NCI-H2171 treated with DMSO at 0.1 percent for 48 hours (cell line): ENCODE measurements at places on chromosomes 5 and 9.

DNA sequence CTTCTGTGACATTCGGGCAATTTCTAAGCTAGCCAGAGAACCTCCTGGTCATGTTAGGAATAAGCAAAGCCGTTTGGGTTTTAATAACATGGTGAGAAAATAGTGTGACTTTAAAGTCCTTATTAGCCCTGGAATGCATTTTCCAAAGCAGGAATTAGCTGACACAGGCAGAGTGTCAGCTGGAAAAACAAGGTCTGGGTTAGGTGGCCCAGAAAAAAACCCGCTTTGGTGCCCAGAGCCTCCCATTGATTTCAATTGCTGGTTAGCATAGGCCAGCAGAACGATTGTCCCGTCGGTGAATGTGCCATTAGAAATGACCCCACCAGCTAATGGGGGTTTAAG is 62.1 kb upstream of the CPEB4 start:
- DNase-seq: no peak

GRCh38 chr5:89128092-89128491 is 245.1 kb upstream of the MEF2C start:
- DNase-seq: no peak

DNA sequence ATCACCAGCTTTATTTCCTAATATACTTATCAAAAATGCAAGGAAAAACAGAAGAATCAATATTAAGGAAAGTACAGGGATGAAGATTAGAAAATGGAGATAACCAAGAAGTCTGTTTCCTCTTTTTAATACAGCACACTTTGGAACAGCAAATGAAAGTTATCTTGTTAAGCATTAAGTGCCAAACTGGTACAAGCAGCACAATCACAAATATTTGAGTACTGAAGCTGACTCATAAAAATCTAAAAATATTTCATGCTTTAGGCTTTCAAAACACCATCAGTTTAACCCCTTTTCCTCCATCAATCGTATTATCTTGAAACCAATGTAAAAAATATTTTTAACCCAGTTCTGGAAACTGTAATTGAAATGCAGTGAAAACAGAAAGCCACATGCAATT is 2.7 kb downstream of the FBXW11 start:
- no peak for DNase-seq

- no peak for DNase-seq
Measured at GRCh38 chr9:105198865-105199264, 45.6 kb upstream of the SLC44A1 start.

DNA sequence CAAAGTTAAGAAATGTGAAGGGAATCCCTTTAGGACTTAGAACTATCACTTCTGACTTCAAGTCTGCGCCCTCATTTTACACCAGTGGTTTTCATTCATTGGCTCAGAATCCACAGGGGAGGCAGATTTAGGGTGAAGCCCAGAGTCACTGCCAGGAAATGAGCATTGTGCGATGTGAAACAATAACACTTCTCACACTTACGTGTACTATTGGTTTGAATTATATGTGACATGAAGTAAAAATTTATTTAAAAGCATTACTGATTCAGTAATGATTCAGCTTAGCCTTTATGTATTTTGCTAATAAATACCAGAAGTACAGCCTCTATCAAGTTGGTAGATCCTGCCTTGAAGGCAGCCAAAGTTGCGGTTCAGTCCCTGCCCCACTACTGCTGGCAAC is 98.6 kb downstream of the PAM start:
- no peak for DNase-seq

DNA sequence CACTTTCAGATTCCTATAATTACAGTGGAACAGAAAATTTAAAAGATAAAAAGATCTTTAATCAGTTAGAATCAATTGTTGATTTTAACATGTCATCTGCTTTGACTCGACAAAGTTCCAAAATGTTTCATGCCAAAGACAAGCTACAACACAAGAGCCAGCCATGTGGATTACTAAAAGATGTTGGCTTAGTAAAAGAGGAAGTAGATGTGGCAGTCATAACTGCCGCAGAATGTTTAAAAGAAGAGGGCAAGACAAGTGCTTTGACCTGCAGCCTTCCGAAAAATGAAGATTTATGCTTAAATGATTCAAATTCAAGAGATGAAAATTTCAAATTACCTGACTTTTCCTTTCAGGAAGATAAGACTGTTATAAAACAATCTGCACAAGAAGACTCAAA is 29.5 kb downstream of the ZFYVE16 start:
- no peak for DNase-seq

DNA sequence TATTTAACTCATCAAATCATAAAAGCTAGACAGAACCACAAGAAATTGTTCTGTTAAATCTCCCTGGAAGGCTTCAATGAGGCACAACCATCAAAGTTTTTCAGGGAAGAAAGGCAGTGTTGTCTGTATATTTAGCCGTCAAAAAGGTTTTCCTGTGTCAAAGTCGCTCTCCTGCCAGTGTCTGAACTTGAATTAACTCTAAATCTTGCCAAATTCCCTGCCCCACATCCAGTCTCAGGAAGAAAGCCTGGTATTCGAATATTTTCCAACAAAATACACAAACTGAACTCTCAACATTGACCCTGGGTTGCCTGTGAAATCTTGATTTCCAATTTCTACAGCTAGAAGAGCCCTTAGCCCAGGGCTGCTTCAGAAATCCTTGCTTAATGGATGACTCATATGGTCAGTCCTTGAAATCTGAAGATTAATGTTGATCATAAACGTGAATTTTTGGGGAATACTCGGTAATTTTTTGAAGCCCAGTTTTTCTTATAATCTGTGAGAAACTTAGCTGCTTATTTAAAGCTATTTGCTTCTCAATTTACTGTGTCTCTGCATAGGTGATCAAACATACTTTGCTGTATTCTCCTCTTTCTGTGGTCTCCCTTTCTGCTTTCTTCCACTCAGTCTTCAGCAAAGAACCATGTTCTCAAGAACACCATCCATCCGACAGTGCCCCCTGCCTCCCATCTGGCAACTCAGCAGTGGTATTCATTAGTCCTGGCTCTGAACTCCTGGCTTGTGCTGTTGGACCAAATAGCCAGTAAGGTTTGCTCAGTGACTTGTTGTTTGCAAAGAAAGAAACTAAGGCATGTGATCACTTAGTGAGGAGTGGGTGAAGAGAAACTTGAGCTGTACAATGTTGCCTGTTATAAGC is 58.9 kb downstream of the NREP start:
- DNase-seq: no peak

GRCh38 chr5:73339051-73339575 is 109.5 kb downstream of the FOXD1 start:
- DNase-seq: no peak

GRCh38 chr5:151384106-151384505 is 36.7 kb upstream of the SLC36A2 start:
- DNase-seq: no peak

DNA sequence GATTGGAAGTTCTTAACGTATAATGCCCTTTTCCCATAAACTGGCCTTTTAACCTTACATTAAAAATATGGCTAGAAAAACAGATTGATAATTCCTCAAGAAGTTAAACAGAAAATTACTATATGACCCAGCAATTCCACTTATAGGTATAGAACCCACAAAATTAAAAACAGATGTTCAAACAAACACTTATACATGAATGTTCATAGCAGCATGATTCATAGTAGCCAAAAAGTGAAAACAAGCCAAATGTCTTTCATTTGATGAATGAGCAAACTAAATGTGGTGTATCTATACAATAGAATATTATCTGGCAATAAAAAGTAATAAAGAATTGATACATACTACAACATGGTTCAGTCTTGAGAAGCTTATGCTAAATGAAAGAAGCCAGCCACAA is 35.5 kb downstream of the POU5F2 start:
- no peak for DNase-seq

- DNase-seq: peak; percentile 97
Measured at GRCh38 chr9:127021664-127022363, 100.6 kb downstream of the ANGPTL2 start.

DNA sequence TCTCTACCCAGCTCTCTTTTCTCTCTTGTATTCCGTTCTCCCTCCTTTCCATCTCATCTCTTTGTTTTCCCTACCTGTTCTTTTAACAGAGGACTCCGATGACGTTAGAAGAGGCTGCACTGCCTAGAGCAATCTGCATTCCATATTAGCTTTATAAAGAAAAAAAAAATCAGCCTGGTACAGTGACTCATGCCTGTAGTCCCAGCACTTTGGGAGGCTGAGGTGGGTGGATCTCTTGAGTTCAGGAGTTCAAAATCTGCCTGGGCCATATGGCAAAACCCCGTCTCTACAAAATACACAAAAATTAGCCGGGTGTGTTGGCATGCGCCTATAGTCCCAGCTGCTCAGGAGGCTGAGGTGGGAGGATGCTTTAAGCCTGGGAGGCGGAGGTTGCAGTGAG is 49.0 kb downstream of the DAPK1 start:
- DNase-seq: peak; percentile 51

DNA sequence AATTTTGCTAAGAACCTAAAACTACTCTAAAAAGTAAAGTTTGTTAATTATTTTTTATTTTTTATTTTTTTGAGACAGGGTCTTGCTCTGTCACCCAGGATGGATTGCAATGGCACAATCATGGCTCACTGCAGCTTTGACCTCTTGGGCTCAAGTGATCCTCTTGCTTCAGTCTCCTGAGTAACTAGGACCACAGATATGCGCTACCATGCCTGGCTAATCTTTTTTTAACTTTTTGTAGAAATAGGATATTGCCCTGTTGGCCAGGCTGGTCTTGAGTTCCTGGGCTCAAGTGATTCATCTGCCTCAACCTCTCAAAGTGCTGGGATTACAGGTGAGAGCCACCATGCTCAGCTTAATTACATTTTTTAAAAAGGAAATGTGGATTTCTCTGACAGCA is 45.8 kb downstream of the PDE6A start:
- no peak for DNase-seq

DNA sequence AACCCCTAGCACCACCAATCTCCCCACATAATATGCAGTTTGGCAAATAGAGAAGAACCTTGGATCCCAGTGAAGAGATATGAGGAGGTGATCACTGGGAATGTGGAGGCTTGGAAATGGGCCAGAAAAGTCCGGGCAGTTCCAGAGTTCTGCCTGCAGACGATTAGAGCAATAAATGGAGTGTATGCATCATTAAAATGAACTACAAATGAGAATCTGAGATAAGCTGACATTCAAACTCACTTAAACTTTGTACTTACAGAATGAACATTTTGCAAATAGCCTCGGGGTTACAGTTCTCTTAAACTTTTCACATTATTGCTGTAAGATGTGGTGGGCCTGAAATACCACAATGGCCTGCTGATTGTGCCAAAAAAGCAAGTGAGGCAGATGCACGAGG is 23.0 kb upstream of the LHFPL2 start:
- DNase-seq: no peak

GRCh38 chr5:16733331-16734006 is 116.7 kb upstream of the RETREG1 start:
- DNase-seq: no peak
